Stimulated activated CD4-positive, alpha-beta T cell treated with anti-CD3 and anti-CD28 coated beads, Interleukin-2, amount 100 ng/mL, for 4 hours (primary cell): ENCODE measurements at places on chromosomes 11 and 22.

GRCh38 chr11:86302092-86302793 lies at the start of gene HIKESHI:
Gene HIKESHI (plus strand): TSS chr11:86302240. CDS start chr11:86302449, 209 bp downstream.
- DNase-seq = peak; percentile 89

DNA sequence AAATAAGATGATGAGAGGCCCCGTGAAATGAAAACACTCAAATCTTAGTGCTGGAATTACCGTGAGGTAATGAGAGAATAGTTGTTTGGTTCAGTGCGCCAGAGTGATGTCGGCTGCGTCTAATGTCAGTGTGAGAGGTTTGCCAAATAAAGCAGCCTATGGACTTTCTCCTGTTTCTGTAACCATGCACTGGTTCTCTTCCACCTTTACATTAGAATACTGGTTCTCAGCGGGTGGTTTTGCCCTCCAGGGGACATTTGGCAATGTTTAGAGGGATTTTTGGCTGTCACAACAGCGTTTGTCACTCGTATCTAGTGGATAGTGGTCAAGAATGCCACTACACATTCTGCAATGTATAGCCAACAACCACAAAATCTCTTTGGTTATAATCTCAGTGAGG lies 1.1 kb downstream of the OOSP4B start:
- DNase-seq = no peak

DNA sequence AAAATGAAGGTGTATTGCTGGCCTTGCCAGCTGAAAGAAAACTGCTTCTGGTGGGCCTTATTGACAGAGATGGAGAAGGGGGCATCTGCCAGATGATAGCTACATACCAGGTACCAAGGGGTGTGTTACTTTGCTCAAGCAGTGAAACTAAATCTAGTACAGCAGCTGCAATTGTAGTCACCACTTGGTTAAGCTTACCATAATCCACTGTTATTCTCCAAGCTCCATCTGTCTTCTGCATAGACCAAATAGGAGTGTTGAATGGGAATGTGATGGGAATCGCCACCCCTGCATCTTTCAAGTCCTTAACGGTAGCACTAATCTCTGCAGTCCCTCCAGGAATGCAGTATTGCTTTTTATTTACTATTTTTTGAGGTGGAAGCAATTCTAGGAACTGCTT lies 45.8 kb upstream of the LIN7C start:
- DNase-seq = no peak

DNA sequence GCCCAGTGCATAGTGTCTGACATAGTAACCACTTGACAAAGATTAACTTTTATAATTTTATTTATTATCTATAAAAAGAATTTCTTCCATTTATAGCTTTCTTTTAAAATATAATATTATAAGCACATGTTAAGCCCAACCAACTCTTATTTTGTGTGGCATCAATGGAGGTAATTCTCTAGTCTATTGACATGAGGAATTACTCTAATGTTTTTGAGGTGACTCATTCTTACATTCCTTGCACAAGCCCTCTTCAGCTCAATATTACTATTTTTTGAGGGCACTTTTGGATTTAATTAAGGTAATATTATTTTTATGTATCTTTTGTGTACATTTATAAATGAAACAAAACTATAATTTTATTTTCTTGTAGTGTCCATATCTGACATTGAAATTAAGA lies 59.6 kb downstream of the AASDHPPT start:
- no peak for DNase-seq

- no peak for DNase-seq
These were observed 96.2 kb downstream of the RDX start for GRCh38 chr11:110200241-110200640.
